Nucleus accumbens (tissue), 56 donors: ENCODE measurements at places on chromosomes 1 and 21.

GRCh38 chr1:168135921-168136708 is 615 bp downstream of the GPR161 start:
- DNase-seq: no peak

GRCh38 chr1:186139701-186140100 is 235.4 kb downstream of the TPR start:
- no peak for DNase-seq

DNA sequence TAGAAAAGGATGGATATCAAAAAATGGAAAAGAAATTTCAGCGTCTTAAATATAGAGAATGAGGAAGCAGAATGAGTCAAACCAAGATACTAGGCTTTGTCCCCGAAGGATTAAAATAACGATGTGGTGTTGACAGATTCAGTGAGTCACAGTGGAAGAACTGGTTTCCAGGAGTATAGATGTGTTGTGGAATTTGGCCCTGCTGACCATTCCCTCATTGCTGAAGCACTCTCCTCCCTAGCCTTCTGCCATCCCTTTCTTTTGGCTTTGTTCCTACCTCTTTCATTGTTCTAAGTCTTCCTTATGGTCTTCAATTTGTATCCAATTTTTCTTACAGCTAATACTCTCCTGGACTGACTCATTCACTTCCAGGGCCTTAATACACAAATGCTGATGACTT is 23.1 kb upstream of the USP25 start:
- DNase-seq: no peak

DNA sequence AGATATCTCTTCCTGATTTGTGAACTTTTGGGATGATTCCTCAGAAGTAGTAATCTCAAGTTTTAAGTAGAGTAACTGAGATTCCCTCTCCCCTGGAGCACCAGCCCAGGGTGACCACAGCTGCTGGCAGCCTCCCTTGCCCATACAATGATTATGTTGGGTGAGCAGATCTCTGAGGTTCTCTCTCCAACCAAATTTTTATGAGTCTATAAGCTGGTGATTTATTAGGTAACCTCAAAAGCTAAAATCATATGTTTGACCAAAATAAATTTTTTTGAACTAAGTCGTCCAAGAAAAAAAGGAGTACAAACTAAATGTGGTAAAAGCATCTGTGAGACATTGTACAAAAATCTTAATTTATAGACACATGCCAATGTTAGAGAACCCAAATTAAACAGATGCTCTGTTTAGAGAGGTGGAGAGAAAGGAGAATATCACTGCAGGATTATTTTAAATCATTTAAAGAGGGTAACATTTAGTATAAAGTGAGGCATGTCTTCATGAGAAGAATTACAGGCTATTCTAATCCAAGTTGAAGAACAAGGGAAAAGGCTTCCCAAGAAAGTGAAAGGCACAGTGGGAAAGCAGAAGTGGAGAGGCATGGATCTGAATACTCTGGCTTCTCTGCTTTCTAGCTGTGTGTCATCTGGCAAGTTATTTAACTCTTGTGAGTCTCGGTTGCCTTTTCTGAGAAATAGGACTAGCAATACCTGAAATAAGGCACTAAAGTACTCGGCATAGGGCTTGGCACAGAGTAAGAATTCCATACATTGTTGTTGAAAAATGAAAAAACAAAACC is 2.5 kb downstream of the AKNAD1 start:
- no peak for DNase-seq

DNA sequence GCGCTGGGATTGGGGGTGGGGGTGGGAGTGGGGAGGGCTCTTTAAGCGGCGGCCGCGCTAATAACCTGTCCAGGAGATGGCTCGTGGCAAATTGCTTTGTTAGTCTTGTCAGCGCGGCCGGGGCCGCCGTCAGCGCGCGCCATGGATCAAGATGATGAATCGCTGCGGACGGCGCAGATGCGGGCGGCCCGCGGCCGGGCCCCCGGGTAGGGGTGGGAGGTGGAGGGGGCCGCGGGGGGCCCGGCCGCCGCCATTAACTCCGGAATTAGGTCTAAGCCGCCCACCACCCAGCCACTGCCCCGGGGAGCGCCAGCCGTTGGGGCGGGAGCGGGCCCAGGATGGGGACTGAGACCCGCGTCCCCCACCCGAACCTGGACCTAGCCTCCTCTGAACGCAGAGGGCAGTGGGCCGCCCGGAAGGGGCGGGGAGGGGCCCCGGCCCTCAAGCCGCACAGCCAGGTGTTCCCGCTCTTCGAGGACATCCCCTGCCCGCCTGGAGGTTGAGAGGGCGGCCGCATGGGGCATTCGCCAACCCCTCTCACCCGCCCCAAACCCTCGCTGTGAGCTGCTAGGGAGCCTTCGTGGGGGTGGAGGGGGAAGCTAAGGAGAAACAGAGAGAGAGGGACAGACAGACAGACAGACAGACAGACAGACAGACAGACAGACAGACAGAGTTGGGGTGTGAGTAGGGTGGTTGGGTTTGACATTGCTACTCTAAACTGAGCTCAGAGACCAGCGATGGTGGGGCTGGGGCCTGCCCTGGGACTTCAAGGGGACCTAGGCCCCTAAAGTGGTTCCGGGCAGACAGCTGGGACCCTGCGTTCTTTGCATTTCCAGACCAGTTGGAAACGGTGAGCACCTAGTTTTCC is 3.8 kb upstream of the DMBX1 start:
- DNase-seq: no peak

DNA sequence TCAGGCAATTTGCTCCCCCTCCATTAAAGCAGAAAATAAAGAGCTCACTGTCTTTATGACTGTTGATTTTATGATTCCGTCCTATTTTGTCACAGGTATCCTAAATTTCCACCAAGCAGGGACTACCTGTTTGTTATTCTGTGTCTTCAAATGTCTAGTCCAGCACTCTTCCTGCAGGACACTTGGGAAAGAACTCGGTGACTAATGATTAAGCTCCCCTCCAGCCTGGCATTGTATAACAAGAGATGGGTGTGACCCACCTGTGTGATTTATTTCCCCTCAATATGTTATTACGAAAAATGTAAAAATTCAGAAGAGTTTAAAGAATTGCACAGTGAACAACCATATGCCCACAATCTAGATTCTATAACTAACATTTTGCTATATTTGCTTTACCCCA is 42.9 kb upstream of the LRRN2 start:
- no peak for DNase-seq

DNA sequence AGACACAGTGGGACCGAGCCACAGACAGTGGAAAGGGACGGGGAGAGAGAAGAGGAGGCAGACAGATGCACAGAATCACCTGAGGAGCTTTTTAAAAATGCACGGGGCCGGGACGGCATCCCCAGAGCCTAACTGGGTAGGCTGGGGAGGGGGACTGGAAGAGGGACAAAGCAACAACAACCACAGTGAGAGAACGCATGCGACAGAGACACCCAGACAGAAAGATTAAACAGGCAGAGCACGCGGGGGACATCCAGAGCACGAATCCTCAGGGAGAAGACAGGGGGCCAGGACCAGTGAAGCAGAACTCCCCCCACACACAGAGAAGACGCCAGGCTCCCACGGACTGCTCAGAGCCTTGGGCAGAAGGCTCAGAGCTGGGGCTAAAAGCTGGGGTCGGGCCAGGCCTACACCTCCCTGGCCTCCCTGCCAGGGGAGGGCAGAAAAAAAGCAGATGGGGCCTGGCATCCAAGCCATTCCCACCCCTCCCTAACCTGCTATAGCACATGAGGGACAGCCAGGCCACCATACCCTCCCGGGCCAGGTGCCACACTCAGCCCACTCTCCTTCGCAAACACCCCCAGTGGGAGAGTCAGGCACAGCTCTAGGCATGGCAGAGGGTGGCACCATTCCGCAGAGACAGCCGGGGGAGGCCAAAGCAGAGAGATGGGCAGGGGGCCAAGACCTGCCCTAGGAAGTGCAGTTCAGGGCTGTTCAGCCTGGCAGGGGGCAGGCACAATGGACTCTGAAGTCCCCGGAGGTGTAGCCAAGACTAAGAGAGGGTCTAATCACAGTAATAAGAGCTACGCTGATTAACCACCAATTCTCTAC is 29.8 kb upstream of the COL16A1 start:
- DNase-seq: no peak

- no peak for DNase-seq
These were observed 436.8 kb upstream of the NR5A2 start for GRCh38 chr1:199590708-199591107.

DNA sequence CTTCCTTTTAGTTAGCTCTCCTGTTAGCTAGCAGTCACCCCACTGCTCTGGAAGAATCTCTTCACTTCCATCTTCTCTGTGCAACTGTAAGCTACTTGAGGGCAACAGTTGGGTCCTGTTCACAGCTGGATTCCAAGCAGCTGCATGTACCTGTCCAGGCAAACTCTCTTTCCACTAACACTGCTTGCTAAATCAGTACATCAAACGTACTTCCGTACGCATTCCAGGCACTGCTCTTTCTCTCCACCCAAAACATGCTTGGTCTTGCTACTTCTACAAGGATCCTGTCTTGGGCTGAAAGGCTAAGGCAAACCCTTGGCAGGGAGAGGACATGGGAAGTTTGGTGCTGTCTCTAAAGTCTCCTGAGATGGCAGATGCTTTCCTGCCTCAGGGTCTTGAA is 139.2 kb upstream of the CACNA1E start:
- DNase-seq: no peak

GRCh38 chr1:80154176-80154575 is 1147.6 kb upstream of the ADGRL4 start:
- DNase-seq: no peak

GRCh38 chr1:109373126-109373525 is 24.6 kb downstream of the SORT1 start:
- no peak for DNase-seq

GRCh38 chr1:89070509-89070908 is 5.5 kb upstream of the GBP1 start:
- no peak for DNase-seq

DNA sequence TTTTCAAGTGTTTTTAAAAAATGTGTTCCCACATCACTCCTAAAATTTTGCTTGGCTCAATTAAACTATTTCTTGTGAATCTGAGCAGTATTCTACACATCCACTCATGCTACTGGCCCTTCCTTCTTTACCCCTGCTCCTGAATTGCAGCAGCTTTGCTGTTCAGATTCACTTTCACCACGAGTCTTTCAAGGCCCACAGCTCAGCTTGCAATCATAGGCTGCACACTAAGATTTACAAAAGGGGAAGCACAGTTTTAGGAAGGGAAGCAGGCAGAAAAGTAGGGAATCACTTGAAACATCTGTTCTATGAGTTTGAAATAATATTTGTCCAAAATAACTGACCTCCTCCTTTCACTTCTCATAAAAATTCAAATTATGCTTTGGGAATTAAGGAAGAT is 70.9 kb upstream of the EDEM3 start:
- no peak for DNase-seq

DNA sequence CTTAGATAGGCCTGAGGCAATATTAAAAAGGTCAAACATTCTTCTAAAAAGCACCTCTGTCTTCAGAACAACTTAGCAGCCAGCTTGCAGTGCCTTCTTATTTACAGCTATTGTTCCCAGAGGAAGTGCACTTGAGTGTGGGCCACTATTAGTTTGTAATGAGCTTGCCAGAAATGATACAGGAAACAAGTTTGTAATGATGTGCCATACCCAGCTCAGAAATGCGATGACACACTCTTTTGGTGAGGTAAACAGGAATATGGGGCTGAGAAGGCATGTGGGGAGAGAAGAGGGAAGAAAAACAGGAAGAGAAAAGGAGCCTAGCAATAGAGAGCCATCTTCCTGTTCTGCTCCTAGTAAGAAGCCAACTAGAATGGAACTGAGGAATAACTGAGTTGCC is 295.4 kb downstream of the AGBL4 start:
- DNase-seq: no peak

- no peak for DNase-seq
These were observed 152.3 kb upstream of the SPAG17 start for GRCh38 chr1:118337346-118337745.

DNA sequence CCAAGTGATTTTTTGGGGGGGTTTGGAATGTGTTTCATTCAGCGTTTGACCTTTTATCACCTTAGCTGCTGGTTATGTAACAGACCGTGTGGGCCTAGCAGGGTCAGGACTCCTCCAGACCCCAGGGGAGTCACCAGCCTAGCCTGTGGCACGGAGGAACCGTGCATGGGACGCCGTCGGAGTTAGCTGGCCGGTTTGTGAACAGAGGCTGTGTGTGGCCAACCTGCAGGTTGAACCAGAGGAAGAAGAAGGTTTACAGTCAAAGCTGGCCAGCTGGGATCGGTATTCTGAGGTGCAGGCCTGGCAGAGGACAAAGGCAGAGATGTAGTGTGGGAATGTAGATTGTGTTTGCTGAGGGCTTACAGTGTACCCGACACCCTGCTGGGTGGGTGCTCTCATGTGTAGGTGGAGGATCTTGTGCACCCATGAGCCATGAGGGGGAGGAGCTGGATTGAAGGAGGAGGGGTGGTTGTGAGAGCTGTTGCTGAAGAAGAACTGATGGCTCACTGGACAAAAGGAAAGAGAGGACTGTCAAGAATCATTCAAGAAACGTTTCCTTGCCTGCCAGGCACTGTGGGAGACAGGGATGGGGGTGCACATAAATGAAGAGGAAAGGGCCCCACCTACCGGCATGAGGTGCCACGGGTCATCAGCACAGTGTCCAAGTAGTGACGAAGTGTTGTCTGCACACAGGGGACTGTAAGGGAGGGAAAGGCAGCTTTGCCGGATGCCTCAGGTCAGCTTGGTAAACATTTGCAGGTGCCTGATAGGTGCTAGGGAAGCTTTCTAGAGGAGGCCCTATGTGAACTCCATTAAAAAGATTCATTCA is 40.0 kb upstream of the PWP2 start:
- DNase-seq: no peak

GRCh38 chr1:167093846-167094516 is at the start of gene STYXL2:
Gene STYXL2 (plus strand): TSS chr1:167094075. CDS start chr1:167094850, 775 bp downstream.
- DNase-seq: no peak

- DNase-seq: no peak
These were observed 122.5 kb upstream of the ETS2 start for GRCh38 chr21:38683222-38683621.

DNA sequence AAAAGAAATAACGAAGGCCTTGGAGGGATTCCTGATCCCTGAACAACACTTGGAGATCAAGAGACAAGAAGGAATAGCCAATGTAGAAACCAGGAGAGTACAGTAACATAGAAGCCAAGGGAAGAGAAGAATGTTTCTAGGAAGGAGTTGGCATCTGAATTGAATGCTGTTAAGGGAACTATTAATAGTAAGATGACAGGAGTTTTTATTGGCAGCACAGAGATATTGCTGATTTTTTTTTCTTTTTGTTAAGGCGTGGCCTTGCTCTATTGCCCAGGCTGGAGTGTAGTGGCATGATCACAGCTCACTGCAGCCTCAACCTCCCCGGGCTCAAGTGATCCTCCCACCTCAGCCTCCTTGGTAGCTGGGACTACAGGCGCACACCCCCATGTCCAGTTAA is 9.6 kb upstream of the SFT2D2 start:
- no peak for DNase-seq
